ENCODE measurements at places on chromosomes 3 and 15.
A peak's percentile ranks its signal among the peaks of the same experiment; 100 is the strongest.

DNA sequence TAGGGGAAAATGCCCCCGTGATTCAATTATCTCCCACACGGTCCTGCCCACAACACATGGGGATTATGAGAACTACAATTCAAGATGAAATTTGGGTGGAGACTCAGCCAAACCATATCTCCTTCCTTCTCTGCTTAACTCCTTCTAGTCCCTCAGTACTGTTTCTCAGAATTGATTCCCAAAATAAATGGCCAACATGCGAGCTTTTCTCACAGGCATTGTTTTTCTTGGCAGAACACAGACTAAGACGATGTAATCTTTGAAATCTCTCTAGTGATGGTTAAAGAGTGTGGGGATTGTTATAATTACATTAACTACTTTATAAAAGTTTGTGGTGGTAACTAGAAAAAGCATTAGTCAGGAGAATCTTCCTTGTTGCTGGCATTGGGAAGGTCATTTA lies 366.5 kb downstream of the LPP start:
- DNase-seq = no peak

DNA sequence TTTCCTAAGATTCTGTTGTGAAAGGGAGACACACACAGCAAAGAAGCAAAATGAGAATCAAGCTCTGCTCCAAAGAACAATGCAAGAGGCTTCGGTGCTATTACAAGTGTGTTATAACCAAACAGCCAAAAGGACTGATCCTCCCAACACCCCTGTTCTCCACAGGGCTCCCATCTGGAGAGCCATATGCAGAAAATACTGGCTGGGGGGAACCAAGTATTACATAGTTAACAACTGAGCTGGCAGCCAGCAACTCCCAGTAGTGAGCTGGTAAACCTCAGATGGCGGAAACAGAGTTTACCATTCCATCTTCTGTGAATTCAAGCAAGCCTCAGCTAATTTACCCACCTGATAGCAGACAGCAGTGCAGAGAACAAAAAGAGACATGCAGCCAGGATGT lies 156.4 kb downstream of the NTRK3 start:
- peak; percentile 29 for DNase-seq

GRCh38 chr3:47412453-47412756 lies 31.6 kb downstream of the PTPN23 start:
- DNase-seq = no peak

GRCh38 chr3:112651071-112651470 lies 10.1 kb upstream of the CCDC80 start:
- no peak for DNase-seq

DNA sequence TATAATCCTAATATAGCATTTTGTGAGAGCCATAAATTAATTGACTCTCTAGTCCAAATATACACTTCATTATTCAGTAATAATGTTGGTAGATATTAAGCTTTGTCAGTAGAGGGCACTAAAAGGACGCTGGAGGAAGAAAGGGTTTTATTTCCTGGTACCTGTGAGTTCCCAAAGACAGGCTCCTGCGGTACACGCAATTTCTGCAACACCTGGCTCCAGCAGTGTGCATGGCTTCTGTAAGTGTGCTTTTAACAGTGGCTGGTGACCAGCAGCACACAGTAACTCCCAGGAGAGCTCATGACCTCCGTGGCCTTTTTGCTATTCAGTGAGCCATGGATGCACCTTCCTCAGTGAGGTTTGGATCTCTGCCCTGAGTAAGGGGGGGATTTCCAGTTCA lies 338.3 kb upstream of the ZNF385D start:
- peak; percentile 61 for DNase-seq

DNA sequence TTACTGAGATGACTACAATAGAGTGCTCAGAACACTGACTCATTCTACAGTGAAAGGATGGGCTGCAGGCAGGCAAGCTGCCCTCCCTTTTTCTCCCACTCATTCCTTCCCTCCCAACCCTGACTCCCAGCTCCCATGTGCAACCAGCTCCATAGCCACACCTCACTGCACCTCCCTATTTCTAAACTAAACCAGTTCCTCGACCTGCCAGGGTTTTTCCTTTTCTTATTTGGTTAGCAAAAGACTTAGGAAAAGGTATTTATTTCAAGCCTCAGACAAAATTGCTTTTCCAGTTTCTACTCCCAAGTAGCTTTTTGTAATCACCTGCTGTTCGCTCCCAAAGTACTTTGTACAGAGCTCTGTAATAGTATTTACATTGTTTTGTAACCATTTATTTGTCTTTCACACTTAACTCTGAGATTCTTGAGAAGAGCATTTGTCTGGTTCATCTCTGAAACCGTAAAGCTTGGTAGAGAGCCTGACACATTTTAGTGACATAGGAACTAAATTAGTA lies 2.2 kb downstream of the AADAC start:
- no peak for DNase-seq

DNA sequence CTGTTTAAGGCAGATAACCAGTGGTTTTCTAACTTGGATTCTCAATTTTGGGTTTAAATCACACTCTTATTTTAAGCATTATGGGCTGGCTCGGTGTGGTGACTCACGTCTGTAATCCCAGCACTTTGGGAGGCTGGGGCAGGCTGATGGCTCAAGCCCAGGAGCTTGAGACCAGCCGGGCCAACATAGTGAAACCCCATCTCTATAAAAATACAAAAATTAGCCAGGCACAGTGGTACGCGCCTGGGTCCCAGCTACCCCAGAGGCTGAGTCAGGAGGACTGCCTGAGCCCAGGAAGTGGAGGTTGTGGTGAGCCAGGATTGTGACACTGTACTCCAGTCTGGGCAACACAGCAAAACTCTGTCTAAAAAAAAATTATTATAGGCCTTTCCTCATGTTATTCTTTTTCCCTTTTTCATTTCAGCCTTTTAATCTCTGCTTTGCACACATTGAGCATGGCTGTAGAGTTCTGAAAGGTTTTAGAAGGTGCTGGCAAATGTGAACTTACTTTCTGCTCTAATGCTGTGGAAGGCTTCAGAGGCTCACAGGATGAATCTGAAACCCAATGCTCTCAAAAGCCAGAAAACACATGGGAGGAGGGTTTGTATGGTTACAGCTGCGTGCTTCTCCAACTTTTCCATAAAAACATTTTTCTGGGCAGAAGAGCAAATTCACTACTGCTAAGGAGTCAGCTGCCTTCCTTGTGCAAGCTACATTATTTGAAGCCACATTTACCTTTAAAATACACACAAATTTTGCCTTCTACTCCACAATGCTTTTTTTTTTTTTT lies 32.5 kb downstream of the CHAC1 start:
- no peak for DNase-seq

GRCh38 chr15:59993950-59994401 lies 10.1 kb upstream of the FOXB1 start:
- no peak for DNase-seq

- DNase-seq = no peak
Observed at GRCh38 chr15:94858449-94858848, 627.1 kb downstream of the MCTP2 start.

DNA sequence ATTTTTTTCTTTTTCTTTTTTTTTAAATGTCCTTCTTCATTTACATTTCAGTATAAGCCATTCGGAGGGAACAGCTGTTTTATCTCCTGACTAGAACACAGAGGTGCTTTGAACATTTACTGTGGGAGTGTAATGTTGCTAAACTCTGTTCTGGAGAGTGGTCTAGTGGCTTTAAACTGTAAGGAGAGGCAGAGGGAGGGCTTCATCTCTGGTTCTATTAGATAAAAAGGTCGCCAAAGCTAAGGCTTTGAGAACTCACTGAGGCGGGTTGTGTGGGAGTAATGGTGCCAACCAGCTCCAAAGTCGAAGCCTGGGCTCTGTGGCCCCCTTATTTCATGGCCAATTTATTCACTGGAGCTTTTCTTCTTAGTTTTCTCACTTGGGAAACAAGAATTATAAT lies 133.2 kb downstream of the ANXA2 start:
- no peak for DNase-seq

GRCh38 chr15:32852771-32853170 lies 135.0 kb downstream of the GREM1 start:
- no peak for DNase-seq

- no peak for DNase-seq
Observed at GRCh38 chr3:88809993-88810392, 297.4 kb upstream of the EPHA3 start.

DNA sequence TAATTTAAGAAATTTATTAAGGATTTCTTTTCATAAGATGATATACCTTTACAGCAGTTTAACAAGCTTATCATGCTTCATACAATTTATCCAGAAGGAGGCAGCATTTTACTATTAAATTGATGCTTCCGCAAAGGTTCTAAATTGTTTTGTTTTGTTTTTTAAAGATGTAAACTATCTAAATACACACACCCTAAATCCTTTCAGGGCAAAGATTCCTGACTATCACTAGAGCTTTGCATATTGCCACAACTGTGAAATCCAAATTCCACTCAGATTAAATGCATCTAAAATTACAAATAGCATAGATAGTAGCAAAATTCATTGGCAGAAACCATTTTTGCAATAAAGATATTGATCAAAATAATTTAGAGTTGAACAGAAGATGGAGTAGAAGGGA lies 44.5 kb upstream of the CCNL1 start:
- peak; percentile 27 for DNase-seq

DNA sequence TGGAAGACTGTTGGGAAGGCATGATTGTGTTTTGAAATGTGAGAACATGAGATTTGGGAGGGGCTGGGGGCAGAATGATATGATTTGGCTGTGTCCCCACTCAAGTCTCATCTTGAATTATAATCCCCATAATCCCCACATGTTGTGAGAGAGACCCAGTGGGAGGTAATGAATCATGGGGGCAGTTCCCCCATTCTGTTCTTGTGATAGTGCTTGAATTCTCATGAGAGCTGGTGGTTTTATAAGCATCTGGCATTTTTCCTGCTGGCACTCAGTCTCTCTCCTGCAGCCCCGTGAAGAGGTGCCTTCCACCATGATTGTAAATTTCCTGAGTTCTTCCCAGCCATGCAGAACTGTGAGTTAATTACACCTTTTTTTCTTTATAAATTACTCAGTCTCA lies 430.5 kb downstream of the OTOL1 start:
- no peak for DNase-seq

GRCh38 chr3:81459733-81460132 lies 301.7 kb downstream of the GBE1 start:
- DNase-seq = no peak

DNA sequence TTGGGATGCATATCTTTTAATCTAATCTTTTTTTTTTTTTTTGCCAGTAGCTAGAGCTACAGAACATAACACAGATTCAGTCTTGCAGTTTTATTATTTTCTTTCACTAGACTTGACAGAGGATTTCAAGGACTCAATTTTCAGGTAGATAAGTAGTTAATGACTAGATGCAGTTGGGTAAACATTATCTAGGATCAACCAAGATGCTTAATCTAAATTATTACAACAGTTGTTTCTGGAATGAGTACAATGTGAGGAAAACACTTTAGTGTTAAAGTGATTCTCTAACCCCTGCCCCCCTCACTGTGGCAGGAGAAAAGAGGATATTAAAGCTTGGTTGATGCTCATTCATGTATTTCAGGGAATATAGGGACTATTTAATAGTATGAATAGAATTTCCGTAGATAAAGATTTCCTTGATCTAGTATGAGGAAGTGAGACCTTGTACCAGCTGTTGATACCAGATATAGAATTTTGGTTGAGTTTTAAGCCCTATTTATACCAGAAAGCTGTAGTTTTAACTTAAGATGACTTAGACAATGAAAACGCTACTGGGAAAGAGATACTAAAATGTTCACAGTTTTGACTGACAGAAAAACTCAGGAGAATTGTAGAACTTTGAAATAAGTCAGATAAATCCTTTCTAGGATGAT lies 389.0 kb upstream of the C2CD4B start:
- no peak for DNase-seq

- peak; percentile 82 for DNase-seq
Observed at GRCh38 chr15:68700455-68701123, 120.1 kb downstream of the ANP32A start.

DNA sequence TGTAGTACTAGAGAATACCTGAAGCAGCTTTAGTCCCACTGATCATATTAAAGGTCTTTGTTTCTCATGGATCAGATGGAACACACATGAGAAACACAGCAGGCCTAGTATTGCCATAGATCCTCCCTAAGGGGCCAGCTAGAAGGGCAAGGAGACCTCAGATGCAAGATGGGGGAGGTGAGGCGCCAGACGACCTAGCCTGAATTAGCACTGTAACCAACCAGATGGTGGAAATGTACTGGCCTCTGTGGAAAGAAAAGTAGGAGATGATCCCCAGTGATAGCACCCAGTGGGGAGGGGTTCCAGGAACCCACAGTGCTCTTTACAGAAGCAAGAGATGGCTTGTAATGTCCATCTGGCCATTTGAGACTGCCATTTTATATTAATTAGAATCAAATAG lies 138.2 kb upstream of the ZNF385D start:
- no peak for DNase-seq

- no peak for DNase-seq
Observed at GRCh38 chr15:99455789-99456160, 110.0 kb upstream of the MEF2A start.

GRCh38 chr3:184715943-184716621 lies 4.2 kb upstream of the MAGEF1 start:
- DNase-seq = no peak

DNA sequence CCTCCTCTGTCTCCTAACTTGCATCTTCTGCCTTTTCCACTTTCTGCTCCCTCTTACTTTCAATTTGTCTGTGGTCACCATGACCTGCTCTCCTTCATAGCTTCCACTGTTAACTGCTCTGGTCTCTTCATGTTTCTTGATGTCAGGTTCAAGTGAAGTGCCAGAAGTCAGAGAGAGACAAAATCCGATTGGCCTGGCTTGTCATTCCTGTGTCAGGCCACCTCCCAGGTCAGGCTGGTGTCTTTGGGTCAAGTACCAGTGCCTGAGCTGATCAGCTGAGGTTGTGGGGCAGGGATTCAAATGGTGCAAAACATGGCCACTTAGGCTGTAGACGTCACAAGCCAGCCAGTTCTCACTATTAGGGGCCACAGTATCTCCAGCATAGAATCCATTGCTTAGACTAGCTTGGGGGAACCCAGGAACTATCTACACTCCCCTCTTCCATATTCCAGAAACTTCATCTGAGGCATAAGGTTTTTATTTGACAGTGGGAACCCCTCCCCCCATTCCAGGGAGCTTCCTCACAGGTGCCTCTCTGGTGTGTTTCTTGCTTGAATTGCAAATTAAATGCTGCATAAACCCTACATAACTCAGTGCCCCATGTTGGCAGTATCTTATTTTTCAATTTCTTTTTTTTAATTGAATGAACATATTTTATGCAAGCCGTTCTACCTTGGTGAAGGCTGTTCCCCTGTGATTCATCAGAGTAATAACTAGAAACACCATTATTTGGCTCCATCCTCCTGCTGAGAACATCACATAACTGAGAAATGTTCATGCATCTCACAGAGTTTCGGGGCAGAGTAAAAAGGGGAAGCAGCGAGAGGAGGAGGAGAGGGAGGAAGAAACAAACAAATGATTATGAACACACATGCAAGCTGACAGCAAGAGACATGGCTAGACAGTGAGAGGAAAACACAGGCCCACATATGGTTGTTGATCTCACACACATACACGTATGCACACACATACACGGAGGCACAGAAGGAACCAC lies 175.8 kb downstream of the TLE3 start:
- no peak for DNase-seq
